ENCODE measurements at places on chromosomes 4 and X.

DNA sequence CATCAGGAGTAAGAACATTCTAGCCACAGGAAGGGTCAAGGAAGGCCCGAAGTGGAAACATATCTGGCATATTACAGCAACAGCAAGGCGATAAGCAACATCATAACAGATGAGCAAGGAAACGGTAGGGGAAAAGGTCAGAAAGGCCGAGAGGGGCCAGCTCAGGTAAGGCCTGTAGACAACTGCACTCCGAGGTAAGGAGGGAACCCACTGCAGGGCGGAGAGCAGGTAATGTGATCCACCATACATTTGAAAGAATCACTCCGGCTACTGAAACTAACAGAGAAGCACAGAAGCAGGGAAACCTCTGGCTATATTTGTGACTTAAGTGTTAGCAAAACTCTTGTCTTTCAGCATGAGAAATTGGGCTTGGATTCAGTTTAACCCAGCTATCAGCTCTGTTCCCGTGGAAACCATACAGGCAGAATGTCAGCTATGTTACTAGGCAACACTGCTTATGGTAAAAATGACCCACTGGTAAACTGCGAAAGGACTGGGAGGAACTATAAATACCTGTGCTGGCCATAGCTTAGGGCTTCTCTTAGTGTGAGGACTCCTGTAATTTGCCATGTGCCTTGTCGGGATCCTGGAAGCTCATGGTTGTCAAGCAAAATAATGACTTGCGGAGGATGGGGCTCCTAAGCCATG, 31.0 kb downstream of the FRYL start:
- DNase-seq = no peak

DNA sequence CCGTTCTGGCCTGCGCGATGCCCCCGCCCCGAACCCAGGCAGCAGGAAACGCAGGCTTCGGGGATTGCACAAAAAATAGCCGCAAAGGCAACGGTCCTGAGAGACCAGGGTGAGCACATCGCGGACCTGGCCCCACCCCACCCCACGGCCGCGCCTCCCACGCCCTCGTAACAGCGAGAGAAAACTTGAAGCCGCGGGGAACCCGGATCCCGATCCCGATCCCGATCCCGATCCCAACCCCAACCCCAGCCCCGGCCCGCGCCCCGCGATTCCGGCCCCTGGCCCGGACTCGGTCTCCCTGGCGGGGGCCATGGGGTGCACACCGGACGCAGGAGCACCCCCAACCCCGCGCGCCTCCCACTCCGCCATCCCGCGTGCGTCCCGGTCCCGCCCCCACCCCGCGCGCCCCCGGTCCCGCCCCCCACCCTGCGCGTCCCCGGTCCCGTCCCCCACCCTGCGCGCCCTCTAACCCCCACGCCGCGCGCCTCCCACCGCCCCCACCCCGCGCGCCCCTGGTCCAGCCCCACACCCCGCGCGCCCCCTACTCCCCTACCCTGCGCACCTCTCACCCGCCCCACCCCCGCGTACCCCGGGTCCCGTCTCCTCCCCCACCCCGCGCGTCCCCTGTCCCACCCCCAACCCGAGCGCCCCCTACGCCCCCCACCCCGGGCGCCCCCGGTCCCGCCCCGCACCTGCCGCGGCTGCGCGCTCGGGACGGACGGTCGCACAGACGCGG, 29.0 kb downstream of the NOP14 start:
- peak; percentile 45 for DNase-seq

DNA sequence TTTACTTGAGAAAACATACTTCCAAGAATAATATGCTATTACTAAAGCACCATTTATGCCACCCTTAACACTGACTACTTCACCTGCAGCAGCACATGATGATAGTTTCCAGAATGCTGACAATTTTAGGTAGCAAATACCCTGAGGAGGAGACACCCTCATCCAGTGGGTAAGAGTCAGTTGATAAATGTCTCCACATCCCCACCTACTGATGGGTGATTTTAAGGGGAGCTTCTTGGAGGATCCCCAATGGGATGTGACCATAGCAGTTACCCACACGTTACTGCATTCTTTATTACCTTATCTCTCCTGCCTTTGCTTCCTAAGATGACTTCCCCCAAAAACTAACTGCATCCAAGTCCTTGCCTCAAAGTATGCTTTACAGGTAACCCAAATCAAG, 131.2 kb upstream of the SMARCAD1 start:
- no peak for DNase-seq

GRCh38 chrX:50099331-50099730, 101.5 kb downstream of the AKAP4 start:
- no peak for DNase-seq

DNA sequence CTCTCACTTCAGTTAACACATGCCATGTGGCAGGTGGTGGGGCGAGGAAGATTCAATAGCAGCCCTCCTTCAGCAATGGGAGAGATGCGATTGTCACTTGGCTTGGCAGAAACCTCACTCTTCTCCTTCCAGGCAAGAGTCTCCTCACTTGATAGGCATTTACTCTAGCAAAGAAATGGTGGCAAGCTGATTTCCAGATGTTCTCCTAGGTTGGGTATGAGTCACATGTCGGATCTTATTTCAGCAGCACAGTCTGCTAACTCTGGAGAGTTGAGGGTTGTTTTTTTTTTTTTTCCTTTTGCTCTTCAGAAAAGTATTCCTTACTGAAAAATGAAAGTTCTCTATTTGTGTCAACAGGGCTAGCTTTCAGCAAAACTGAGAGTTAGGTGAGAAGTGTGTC, 119.5 kb upstream of the CHRDL1 start:
- DNase-seq = no peak

DNA sequence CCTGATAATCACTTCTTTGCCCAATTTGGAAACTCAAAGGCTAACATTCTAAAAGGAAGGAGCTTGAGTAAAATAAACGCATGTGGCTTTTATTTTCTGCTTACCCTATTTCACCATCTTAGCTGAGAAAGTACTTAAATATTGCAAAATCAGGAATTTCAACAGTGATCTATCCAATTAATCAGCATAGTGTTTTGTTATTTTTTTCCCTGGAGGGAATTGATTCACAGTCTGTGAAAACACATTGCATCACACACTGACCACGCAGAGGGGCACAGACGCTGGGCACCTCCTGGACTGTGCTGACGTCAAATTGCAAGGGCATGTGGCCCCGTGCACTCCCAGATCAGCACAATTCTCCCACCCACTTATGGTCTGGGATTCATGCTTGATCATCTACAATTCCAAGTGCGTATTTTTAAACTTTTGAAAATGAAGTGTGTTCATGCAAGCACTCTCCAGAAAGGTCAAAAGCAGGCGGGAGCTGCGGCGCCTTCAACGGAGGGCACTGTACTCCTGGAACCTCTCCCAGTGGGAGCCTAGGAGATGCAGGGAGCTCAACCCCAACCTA, 320.6 kb upstream of the PPARGC1A start:
- no peak for DNase-seq

DNA sequence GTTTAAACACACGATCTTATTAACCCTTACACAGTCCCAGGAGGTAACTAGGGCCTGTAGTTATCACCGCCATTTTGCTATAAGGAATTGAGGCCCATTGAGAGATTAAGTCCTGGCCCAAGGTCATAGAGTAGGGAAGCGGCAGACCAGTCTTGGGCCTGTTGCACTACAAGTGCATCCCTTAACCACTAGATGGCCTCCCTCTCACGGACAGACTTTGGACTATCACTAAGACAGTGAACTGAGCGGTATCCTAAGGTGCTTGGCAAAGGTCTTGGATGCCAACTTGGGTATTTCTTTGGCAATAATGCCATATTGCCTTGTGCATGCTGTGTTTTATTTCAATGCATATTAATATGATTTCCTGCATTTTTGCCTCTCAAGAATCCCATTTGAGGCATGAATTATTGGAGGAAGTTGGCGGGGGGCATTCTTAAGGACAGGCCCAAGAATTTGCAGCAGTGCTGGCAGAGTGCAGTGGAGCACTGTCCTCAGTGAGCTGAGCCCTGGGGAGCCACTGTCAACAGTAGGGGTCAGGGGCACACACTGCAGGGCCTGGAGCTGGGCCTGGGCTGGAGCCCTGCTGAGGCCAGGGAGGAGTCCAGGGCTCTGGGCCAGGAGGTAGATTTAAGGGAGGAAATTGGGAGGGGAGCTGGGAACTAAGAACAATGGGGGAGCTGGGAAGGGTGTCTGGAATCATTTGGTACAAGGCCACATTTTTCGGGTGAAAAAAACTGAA, 147.4 kb downstream of the SMIM20 start:
- no peak for DNase-seq

GRCh38 chrX:20980426-20980825, 393.8 kb upstream of the CNKSR2 start:
- DNase-seq = no peak

DNA sequence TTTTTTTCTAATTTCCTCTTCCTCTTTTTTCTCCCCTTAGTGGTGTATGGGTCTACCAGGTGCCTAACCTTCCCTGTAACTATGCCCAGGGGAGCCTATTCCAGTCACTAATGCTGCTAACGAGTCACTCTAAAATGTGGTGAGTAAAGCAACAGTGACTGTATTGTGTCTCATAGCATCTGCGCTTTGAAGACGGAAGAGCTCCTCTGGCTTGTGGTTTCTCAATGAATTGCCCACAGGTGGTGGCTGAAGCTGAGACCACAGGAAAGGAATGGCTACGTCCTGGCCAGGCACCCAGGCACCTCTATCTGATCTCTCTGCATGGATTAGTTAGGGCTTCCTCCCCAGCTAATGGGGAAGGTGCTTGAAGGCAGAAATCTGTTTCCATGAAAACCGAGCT, 763.5 kb upstream of the FRG1 start:
- DNase-seq = no peak

GRCh38 chr4:138062929-138063328, 179.2 kb downstream of the SLC7A11 start:
- no peak for DNase-seq

GRCh38 chrX:1534301-1535168, 2.5 kb downstream of the P2RY8 start:
- DNase-seq = peak; percentile 49

- no peak for DNase-seq
These were observed 99.9 kb downstream of the DDX60 start for GRCh38 chr4:168218645-168219044.

- no peak for DNase-seq
These were observed 68.0 kb downstream of the OPHN1 start for GRCh38 chrX:68365341-68365740.

GRCh38 chr4:149293046-149293649, 522.5 kb downstream of the IQCM start:
- no peak for DNase-seq

DNA sequence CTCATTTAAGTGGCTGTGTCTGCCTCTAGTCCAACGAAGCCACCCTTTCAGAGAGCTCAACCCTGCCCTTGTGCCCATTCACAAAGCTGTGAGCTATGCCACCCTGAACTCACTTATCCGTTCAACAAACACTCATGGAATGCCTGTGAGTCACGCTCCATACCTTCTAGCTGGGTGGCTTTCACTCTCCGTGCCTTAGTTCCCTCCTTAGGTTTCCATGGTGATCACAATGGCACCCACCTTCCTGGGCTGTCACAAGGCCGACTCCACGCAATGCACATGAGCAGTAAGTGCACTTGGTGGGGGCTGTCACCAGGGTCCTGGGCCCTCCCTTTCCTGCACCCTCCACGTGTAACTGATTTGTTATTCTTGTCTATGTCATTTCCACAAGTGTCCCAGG, 37.2 kb upstream of the PPP2R2C start:
- no peak for DNase-seq

DNA sequence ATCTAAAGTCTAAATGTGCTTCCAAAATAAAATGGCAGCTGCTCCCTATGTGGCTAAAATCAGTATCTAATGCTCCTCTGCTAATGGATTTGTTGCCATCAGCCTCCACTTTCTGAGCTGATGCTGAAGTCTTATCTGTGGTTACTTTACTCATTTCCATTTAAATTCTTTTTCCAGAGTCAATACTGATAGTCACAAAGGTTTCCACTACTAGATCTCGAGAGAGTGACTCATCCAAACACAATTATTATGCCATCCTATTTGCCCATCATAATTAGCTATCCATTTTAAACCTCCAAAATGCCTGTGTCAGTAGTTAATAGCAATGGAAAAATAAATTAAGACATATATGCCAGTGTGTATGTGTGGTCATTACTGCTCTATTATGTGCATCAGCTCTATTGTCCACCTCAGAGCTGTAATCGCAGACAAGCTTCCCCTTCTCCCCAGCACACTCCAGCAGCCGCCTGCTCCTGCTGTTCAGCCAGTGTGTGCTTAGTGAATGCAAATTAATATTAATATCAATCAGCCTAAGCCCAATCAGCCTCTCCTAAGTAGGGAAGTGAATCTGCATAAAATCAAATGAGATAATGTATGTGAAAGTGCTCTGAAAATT, 199.8 kb upstream of the ZIC3 start:
- DNase-seq = no peak

DNA sequence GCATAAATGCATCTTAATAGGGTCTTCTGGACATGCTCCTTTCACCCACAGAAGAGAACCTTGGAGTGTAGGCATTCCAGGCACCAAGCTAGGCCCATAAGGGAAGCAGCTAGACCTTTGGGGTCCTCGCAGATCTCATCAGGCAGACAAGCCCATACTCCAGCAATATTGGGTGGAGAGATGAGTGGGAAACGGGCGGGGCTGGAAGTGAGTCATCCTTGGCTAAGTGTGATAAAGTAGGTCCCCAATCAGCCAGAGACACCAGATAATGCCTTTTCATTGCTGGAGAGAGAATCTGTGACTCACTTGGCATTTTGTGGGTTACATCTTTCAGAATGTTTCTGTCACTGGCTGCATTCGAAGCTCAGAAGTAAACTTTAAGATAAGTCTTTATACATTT, 133.3 kb upstream of the MBNL3 start:
- peak; percentile 45 for DNase-seq

DNA sequence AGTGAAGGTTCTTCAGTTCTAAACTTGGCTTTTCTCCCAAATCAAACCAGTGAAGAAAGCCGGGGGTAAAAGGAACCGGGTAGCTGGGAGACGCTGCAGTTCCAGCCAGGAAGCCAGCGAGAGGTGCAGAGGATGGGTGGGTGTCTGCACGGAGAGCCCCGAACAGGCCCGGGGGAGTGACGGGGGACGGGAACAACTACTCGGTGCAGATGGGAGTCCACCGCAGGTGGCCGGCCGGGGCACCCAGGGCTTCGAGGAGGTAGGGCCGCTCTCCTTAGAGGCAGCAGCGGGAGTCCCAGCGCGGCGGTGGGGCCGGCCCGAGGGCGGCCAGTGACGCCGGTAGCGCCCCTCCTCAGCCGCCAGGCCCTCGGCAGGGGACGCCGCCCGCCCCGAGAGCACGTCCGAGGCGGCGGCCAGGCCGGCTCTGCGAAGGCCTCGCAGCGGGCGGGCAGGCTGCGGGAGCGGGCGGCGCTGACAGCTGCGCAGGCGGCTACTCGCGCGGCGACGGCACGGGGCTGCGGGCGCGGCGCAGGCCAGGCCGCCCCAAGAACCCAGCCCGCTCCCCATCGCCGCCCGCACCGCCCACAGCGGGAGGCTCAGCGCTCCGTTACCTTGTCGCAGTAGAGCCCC, 449 bp downstream of the FBXL5 start:
- peak; percentile 38 for DNase-seq
